ENCODE measurements at places on chromosomes 2 and 18. TPM values are rescaled to one million over a fixed set of nuclear protein-coding genes. Genes with fewer than 3 reads are reported as not detected.

Gene MAPK4
- total RNA-seq: 30.3 TPM

DNA sequence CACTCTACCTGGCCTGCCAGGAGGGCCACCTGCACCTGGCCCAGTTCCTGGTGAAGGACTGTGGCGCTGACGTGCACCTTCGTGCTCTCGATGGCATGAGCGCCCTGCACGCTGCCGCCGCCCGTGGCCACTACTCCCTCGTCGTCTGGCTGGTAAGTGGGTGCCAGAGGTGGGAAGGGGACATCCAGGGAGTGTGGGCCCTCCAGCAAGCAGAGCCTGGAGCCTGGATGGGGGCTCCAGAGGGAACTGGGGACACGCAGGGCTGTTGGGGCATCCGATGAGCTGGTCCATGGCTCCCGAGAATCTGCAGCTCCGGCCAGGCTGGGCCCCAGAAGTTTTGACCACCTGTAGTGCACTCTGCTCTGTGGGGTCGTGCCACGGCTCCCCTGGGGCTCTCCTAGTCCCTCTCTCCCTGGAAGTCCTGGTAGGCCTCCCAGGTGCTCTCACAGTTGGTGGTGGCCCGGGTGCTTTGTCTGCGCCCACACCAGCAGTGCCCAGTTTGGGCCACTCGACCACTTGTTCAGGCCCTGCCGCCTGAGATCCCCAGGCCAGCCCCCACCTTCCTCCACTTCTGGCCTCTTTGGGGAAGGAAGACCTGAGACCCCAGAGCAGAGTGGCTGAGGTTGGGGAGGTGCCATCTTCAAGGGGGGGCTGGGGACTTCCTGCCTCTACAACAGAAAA lies 4.7 kb downstream of the ESPNL start:
- DNase-seq: no peak

DNA sequence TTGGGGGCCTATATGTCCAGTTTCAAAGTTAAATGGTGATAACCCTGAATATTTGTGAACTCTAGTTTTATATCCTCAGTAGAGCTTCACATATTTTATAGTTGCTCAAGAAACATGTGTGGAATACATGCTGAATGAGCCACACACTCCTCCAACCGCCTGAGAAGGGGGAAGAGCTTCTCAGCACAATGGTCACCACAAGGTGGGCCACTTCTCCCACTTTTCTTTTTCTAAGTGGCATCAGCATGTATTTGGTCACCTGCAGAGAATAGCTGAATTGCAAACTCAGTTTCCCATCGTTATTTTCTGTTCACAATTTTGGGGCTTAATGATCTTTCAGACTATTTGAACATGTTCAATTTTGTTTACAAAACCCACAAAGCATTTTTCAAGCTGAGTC lies 340.5 kb downstream of the PARD3B start:
- DNase-seq: no peak

Gene KIAA1328
- total RNA-seq: 28.5 TPM

Gene IL36G
- not detected for total RNA-seq

DNA sequence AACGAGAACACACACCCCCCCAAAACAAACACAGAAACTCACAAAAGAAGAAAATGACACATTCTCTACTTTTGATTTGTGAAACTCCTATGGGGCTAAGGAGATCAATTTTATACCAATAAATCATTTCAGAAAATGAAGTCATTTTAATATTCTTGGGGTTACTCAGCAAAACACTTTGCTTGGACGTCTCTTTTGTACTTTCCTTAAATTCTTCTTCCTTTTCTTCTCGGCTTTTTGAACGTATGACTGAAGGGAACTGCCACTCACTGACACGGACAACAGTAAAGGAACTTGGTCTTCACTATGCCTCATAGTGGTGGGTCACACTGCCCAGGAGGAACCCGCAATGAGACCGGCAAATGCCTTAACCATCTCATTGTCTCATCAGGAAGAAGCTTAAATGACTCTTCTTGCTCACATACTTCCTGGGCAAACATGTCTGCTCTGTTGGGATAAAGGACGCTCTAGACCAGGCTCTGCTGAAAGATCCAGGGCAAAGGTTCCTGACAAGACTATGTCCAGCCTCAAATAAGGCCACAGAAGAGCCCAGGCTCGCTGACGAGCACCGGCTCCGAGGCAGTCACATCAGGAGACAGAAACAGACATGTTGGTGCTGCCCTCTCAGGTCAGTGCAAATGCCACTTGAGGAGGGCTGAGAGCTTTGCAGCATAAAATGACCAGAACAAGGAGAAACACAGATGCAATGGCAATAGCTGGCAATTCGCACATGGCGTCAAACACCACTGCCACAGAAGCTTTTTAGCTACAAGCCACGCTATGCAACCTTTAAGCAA lies 205.5 kb downstream of the TGIF1 start:
- no peak for DNase-seq

Gene EFR3B
- total RNA-seq: 47.1 TPM

- DNase-seq: no peak
Observed at GRCh38 chr2:165164201-165164600, 39.6 kb downstream of the SCN3A start.

DNA sequence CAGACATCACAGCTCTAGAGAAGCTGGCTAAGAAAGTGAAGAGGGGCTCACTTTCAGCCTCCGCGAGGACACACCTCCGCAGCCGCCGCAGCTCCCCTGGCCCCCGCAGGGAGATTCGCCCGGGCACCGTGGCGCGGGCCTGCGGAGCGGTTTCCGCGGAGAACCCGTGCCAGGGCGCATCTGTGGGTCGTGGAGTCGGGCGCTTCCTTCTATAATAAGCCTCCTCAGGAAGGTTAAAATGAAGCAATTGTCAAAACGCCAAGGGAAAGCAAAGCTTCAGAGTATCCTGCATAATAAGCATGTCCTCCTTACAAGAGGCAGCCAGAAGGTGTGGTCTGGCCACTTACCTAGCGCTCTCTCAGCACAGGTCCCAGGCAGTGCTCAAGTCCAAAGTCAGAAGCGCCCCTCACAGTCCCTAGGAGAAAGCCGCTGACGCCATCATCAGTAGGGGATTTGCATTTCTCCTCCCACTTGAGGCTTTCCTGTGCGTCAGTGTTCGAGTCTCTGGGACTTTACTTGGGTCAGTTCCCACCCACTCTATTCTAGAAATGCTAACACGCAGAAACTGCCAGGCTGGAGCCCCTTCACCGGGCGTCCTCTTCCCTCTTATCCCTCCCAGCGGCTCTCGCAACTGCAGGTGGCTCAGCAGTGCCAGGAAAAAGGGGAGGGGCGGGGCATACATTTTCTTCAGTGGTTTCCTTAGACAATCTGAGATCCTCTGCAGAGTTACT lies at the start of gene STAT4:
STAT4 (minus strand) TSS at position 395 of the 731 bp plus-strand sequence. CDS start 2,791 bp downstream, outside the sequence.
- peak; percentile 30 for DNase-seq

DNA sequence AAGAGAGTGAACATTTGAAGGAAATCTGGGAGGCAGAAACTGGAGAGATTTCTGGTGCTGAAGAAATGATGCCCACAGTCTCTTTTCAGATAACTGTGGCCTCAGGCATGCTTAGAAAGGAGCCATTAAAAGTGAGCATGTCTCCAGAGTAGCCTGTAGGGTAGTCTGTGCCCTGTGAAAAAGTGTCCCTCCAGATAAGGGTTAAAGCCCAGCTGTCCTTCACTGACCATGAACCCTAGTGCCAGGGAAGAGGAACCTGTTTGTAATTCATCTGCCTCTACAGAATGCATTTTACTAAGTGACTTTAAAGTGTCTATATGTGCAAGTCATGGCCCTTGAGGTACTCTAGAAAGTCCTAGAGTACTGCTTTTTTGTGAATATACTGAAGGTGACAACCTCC lies 30.5 kb upstream of the EHBP1 start:
- no peak for DNase-seq

Gene UGT1A5
- not detected for total RNA-seq

Gene SKOR2
- not detected for total RNA-seq

DNA sequence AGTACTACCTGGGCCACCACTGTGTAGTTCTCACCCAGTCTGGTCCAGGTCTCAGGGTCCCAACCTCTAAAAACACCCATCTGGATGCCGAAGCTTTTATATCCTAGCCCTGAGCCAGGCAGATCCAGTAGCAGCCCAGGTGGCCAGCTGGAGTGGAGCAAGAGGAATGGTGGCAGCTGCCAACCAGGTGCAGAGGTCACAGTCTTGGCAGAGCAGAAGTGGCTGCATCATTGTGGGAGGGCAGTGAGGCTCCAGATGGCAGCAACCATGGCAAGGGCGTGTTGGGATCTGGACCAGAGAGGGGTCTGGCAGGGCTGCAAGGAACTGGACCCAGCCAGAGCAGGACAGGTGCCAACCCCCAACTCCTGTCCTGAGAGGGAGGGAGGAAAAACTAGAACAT lies 72.2 kb upstream of the AGAP1 start:
- no peak for DNase-seq

- no peak for DNase-seq
Observed at GRCh38 chr18:24317370-24317769, 80.3 kb downstream of the OSBPL1A start.

GRCh38 chr2:235898766-235899165 lies 269.4 kb downstream of the GBX2 start:
- DNase-seq: no peak

Gene DLGAP1
- total RNA-seq: 80.2 TPM

GRCh38 chr2:17299891-17300540 lies 218.2 kb downstream of the RAD51AP2 start:
- DNase-seq: no peak

- no peak for DNase-seq
Observed at GRCh38 chr2:207558079-207558491, 28.3 kb downstream of the CREB1 start.

Gene DHRS9
- total RNA-seq: 0.94 TPM

Gene HTR2B
- 0.62 TPM for total RNA-seq

DNA sequence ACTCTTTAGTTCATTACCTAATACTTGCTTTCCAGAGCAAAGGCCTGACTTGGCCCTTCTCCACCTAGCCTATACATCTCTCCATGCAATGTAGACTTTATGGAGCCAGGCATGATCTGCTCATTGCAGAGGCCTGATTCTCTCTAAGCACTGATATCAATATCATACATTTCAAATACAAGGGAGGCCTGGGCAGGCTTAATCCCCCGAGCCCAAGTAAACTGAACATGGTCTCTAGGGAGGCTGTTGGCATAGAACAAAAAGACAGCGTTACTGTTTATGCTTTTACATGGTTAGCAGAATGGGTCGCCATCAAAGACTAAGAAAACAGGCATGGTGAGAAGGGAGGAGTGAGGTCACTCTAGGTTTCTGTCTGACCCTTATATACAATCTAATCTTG lies 695.1 kb downstream of the ZEB2 start:
- no peak for DNase-seq
